Stimulated activated CD4-positive, alpha-beta T cell treated with anti-CD3 and anti-CD28 coated beads, Interleukin-2, amount 100 ng/mL, for 4 hours (primary cell): ENCODE measurements at places on chromosomes 6 and 20.
A peak's percentile ranks its signal among the peaks of the same experiment; 100 is the strongest.

DNA sequence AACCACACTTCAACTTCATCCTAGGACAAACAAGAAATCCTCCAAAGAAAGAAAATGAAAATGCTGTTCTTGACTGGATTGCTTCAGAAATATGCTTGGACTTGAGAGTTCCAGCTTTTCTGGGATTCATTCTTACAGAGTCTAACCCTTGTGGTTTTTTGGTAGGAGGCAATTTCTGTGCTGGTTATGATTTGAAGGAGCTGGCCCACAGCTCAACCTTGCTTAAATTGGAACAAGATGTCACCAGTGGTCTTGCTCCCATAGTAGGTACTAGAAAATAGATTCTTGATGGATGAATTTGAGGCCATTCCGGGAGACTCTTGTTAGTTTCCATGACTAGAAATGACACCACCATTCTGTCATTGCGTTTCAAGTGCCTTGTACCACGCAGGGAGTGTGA lies 54.3 kb upstream of the BMP6 start:
- no peak for DNase-seq

DNA sequence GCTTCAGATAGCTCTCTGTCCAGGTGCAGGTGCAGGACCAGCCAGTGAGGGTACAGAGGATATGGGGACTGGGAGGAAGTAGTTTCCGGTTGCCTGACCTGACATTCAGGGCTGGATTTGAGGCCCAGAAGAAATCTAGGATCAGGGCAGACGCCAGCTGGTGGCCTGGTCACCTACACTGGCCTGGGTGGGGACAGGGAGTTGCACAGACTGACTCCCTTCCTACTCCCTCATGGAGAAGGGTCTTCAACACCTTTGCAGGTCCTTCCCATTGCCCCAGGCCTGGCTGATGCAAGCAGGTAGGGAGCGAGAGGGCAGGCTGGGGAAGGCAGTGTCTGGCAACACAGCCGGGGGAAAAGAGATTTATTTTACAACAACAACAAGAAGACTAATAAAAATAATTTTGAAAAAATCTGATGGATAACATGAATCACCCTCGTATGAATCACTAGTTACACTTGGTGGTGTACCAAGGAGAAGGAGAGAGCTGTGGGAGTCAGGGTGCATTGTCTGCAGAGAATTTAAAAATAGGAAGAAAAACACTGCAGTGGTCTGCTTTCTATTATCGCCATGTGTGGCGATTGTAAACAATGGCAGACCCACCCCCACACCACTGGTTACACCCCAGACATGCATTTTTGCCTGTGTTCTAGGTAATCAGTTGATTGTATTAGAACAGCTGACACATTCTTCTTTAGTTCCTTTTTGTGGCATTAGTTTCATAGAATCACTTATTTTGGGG lies 62.3 kb upstream of the SNX9 start:
- DNase-seq: no peak

DNA sequence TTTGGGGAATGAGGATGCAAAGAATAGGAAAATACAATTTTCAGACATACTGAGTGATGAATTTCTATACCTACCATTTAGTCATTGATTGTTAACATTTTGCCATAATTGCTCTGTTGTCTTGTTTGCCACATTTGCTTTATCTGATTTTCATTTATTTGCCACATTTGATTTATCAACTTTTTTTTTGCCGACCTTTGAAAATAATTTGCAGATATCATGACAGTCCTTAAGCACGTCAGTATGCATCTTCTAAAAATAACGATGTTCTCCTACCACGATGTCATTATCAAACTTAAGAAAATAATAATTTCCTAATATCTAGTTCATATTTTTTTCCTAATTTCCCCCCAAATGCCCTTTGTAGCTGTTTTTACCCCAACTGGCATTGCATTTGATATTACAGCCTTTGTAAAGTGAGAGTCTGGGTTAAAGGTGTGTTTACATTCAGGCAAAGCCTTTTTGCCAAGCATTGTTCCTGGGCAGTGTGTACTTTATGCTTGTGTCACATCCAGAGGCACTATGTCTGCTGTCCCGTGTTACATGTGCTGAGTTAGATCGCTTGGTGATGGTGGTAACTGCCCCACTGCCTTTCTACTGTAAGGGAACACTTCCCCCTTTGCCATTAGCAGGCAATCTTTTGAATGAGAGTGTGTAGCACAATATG lies 26.4 kb downstream of the SEC23B start:
- DNase-seq: no peak

- peak; percentile 55 for DNase-seq
Measured at GRCh38 chr20:5001174-5002076, at the start of gene SLC23A2. Gene SLC23A2 (minus strand): TSS chr20:5001510. CDS start chr20:4932562, 68,948 bp downstream.

- DNase-seq: no peak
Measured at GRCh38 chr6:136365776-136366354, 76.2 kb upstream of the BCLAF1 start.

DNA sequence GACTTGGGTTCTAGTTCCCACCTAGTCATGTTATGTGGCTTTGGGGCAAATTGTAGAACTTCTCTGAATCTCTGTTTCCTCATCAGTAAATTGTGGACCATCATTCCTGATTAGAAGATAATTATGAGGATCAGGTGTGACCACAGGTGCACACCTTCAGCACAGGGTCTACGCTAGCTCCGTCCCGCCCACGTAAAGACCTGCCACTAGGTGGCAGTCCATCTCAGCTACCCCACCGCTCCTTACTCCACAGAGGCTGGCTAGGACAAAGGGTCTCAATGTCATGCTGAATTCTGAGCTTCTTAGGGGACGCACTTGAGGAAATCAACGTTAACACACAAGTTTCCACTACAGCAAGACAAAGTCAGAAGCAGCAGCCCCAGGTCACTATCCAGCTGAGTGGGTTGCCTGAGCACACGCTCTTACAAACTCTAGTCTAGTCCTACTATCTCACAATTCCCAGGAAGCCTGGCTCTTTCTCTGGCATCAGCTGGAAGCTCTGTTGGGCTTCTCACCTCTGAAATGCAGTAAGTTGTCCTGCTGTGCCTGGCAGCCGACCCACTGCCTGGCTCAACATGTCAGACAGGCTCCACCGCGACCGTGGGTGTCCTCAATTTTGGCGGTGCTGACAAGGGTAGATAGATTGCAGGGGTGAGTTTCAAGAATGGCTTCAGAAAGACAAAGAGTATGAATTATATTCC lies 2.0 kb upstream of the PLCG1 start:
- DNase-seq: peak; percentile 51

GRCh38 chr6:142803032-142803431 lies 141.9 kb downstream of the HIVEP2 start:
- DNase-seq: no peak

DNA sequence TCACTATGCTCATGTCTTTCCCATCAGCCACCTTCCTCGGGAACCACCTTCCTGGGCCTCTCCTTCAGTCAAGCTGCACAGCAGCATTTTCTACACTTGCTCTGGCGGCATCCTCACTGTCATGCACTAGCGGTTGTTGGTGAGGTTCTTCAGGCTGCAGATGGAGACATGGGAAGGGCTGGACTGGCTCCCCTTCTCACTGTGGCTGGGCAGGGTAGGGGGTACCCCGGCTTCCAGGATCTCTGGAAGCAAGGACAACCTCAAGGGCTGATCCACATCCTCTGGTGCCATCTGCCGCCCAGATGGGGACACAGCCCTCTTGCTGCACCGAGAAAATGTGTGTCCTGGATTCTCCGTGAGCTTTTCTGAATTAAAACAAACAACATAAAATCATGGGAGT lies 180.1 kb upstream of the RNF24 start:
- no peak for DNase-seq

DNA sequence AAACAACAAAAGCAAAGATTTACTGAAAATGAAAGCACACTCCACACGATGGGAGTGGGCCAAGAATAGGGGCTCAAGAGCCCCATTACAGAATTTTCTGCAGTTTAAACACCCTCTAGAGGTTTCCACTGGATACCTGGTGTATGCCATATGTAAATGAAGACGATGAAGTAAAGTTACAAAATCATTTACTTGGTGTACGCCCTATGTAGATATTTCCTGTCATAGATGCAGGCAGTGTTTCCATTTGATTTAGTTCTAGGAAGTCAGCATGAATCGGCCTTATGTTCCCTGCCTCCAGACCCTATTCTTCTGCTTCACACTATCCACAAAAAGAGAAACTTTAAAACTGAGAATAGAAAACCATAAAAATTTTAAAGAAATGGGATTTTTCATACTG lies 404.4 kb upstream of the GJE1 start:
- DNase-seq: no peak

DNA sequence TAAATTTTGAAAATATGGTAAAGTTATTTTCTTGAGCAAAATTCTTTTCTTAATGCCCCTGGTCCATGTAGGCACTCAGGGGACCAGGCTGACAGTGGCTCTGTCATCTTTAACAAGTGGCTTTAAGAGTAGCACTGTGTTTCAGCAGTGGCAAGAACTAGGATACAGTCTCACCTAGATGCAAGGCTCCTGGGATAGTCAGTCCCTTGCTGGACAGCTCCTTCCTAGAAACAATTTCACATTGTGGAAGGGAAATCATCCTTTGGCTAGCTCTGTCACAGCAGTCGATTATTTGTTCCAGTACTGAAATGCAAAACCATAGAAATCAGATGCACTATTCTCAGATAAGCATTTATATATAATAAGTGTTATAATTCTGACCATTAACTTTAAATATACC lies 175.4 kb upstream of the KCNQ5 start:
- DNase-seq: no peak

DNA sequence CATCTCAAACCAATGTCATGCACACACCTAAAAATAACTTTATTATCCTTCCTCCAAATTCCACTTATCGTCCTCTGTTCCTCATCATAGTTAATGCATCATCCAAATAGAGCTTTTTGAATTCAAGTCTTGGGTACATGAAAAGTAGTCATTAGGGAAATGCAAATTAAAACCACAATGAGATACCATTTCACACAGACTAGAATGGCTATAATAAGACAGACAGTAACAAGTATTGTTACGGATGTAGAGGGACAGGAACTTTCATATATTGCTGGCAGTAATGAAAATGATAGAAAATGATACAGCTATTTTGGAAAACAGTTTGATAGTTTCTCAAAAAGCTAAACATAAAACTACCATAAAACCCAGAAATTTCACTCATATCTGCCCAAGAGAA lies 59.1 kb downstream of the FHL5 start:
- DNase-seq: no peak

GRCh38 chr6:148431413-148431812 lies 88.8 kb downstream of the SASH1 start:
- DNase-seq: no peak

- DNase-seq: no peak
Measured at GRCh38 chr6:33198159-33198852, 2.2 kb downstream of the RXRB start.

- no peak for DNase-seq
Measured at GRCh38 chr6:3122823-3123182, 4.3 kb downstream of the BPHL start.

DNA sequence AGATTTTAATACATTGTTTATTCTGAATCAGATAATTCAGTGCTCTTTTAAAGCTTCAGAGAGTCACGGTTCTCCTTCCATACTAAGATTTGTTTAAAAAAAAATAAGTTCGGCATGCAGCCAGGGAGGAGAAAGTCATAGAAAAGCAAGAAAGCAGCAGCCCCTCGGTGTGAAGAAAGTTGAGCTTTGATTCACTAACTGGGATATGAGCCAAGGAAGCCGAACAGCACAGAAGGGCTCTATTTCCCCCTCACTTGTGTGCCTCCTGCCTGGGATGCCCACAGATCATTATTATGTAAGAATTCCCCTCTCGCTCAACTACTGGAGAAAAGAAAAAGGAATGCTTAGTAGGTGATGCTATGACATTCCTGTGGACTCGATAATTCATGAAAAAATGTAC lies 69.3 kb upstream of the SYNJ2 start:
- DNase-seq: no peak

- DNase-seq: no peak
Measured at GRCh38 chr20:54083459-54083858, 13.1 kb upstream of the BCAS1 start.

DNA sequence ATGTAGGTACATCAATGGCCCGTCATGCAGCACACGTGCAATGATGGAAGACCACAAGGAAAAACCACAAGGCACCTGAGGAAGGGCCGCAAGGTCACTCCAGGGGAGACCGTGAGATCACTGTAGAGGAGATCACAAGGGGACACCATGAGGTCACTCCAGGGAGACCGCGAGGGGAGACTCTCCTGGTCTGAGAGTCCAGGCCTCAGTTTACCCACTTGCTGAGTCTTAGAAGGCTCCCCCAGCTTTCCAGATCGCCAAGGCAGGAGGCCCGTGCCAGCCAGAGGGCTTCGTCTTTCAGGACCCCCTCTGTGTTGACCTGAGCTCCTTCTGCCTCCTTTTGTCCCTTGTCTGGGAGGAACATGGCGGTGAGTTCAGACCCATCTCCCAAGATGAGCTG lies 232.2 kb downstream of the ERMARD start:
- DNase-seq: no peak

DNA sequence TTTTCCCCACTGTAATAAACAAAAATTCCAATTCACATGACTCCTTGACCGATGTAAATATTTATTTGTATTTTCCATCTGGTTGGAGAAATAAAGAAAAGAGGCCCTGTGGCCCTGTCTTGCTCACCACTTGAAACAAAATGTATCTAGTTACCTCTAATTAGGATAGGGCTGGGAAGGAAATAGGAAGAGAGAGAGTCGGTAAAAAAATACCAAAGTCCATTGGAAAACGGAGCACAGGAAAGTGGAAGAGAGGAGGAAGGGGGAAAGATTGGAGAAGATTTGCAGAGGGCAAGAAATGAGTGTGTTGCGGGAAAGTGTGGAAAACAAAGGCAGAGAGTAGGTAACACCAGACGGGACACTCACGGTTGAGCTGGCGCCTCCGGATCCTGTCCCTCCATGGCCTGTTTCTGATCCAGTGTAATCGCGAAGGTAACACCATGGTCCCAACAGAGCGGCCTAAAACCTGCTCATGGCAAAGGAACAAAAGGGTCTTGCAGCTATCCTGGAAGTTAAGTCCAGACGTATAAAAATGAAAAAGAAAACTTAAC lies 105.8 kb upstream of the RIPOR2 start:
- no peak for DNase-seq
